ENCODE measurements at places on chromosomes 3 and 15. TPM values are rescaled to one million over a fixed set of nuclear protein-coding genes. Genes with fewer than 3 reads are reported as not detected.
A peak's percentile ranks its signal among the peaks of the same experiment; 100 is the strongest.

- H3K27me3 ChIP-seq = no peaks in the 10 kb centered on the region
- no peak overlapping the region for H3K27ac ChIP-seq
- no peak overlapping the region for H3K4me3 ChIP-seq
- peaks cover 5% of the 10 kb centered on the region for H3K4me1 ChIP-seq
- DNase-seq = no peak
Measured at GRCh38 chr3:102360183-102360860, 74.5 kb upstream of the ZPLD1 start.

GRCh38 chr15:58771621-58772250 lies 634 bp downstream of the MINDY2 start:
- H3K4me1 ChIP-seq = peaks cover 10% of the 10 kb centered on the region
- no peaks in the 10 kb centered on the region for H3K36me3 ChIP-seq
- no peaks in the 10 kb centered on the region for H3K27me3 ChIP-seq
- no peak overlapping the region for H3K27ac ChIP-seq

GRCh38 chr3:67418426-67419217 lies 235.8 kb downstream of the SUCLG2 start:
- DNase-seq = no peak
- peaks cover 21% of the 10 kb centered on the region for H3K36me3 ChIP-seq
- H3K4me3 ChIP-seq = no peak overlapping the region
- no peak overlapping the region for H3K27ac ChIP-seq

DNA sequence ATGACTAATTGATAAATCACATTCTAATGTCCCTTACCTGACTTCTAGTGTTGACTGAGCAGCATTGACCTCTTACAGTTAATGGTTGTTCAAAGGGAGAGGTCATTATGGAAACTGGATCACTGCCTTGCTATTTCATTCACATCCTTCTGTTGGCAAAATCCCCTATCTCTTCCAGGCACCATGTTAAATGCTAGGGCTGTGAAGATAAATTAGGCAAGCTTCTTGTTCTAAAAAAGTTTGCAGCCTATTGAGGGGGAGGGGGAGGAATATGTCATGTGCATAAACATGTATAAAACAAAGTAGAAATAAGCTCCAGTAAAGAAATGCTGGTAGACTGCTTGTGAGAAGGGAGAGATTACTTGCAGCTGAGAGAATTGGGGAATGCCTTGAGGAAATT lies 84.8 kb upstream of the MLF1 start:
- no peaks in the 10 kb centered on the region for H3K36me3 ChIP-seq
- H3K27me3 ChIP-seq = no peaks in the 10 kb centered on the region
- H3K4me3 ChIP-seq = no peak overlapping the region
- H3K4me1 ChIP-seq = peaks cover 4% of the 10 kb centered on the region

DNA sequence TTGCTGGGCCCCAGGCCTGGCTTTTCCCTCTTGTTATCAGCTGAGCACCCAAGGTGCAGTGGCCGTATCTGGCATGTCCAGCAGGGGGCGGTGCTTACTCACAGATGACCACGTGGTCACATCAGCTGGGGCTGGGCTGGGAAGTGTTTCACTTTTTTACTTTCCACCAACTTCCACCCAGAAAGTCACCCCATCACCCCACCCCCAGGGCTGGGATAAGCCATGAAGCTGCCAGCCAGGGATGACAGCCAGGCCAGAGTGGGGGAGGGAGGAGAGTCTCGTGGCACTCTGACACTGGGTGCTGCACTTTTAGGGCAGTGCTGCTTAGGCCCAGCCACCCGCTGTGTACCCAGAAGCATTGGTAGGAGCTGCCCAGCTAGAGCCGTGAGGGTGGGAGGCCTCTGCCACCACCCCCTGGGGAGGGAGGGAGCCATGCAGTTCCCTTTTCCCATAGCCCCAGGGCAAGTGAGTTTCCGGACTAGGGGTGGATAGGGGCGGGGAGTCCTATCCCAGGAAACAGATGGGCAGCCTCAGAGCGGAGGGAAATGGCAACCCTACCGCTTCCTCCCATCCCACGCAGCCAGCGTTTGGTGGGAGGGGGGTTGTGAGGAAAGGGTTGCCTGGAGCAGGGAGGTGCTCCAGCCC lies 6.1 kb downstream of the PPCDC start:
- no peaks in the 10 kb centered on the region for H3K27me3 ChIP-seq
- H3K4me1 ChIP-seq = peaks cover 12% of the 10 kb centered on the region
- DNase-seq = peak; percentile 95

DNA sequence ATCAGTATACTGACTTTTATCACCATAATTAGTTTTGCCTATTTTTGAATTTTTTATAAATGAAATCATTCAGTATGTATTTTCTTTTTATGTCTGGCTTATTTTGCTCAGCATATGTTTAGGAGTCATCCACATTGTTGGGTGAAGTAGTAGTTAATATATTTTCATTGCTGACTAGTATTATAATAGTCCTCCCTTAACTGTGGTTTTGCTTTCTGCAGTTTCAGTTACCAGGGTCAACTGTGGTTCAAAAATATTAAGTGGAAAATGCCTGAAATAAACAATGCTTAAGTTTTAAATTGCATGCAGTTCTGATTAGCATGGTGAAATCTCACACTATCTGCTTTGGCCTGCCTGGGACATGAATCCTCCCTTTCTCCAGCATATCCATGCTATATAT lies 39.5 kb upstream of the PRR23C start:
- H3K4me3 ChIP-seq = no peak overlapping the region
- no peak for DNase-seq
- peaks cover 11% of the 10 kb centered on the region for H3K27me3 ChIP-seq
- H3K4me1 ChIP-seq = no peaks in the 10 kb centered on the region
- no peak overlapping the region for H3K27ac ChIP-seq
- no peaks in the 10 kb centered on the region for H3K36me3 ChIP-seq

DNA sequence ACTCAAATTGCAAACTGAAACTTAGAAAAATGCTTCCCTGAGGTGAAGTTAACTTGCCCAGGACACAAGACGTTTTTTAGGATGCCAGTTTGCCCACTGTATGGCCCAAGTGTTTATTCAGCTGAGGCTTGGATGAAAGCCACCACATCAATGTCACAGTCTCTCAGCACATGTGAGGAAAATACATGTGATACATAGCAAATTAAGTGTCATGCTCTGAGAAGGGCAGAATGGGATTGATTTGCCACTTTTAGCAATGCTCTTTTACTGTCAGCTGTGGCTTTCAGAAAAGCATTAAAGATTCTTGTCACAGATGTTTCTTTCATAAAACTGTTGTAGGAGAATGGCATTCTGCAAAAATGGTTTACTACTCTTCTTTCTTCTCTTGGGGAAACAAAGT lies 165.5 kb downstream of the ZIC1 start:
- no peaks in the 10 kb centered on the region for H3K27me3 ChIP-seq
- H3K4me1 ChIP-seq = no peaks in the 10 kb centered on the region
- no peaks in the 10 kb centered on the region for H3K36me3 ChIP-seq
- no peak overlapping the region for H3K4me3 ChIP-seq

The LMAN1L gene
- total RNA-seq = not detected
